ENCODE measurements at places on chromosomes 3 and 15. TPM values are rescaled to one million over a fixed set of nuclear protein-coding genes. Genes with fewer than 3 reads are reported as not detected.

DNA sequence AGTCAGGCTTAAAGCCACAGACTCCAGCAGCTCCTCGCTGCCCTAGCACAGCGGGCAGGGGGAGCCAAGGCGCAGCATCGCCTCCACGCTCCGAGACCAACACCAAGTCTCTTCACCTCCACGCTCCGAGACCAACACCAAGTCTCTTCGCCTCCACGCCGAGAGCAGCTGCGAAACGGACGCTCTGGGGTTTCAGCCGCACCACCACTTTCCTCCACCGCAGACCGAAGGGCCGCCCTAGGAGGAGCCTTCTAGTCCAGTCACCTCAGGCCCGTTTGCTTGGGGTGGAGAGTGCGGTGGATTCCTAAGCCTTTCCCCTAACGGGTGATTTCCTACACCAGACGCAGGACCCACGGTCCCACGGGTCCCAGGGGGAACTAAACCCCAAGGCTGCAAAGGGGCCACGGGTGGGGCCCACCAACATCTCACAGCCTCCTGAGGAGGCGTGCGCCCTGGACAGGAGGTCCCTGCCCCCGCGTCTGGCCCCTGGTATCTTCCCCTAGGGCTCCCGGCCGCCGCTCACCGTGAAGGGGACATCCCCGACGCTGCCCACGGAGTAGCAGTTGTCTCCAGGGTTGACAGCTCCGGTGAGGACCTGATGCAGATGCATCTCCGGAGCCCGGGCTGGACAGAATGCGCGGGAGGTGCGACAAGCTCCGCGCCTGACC, 501 bp downstream of the DMXL2 start:
- DNase-seq: peak; percentile 61
- peaks cover 10% of the 10 kb centered on the region for H3K36me3 ChIP-seq
- peak overlapping the region; percentile 90 for H3K27ac ChIP-seq
- H3K27me3 ChIP-seq: no peaks in the 10 kb centered on the region

DNA sequence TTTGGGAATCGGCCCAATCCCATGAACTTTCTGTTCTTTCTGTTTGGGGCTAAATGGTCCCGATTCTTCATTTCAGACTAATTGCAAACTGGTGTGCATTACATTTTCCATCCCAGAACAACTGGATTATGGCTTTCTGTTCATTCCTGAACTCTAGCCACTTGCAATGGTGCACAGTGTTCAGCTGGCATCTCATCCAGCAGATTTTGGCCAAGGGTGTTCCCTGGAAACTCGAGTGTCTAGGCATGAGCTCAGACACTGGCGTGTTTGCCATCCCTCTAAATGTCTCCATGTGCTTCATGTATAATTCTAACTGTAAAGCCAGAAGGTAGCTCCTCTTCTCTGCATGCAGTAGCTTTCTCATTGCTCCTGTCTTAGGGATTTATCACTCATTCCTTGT, 97.1 kb upstream of the MYZAP start:
- DNase-seq: no peak
- no peak overlapping the region for H3K27ac ChIP-seq
- H3K4me3 ChIP-seq: no peak overlapping the region
- H3K27me3 ChIP-seq: no peaks in the 10 kb centered on the region
- H3K4me1 ChIP-seq: no peaks in the 10 kb centered on the region

- no peak for DNase-seq
- no peak overlapping the region for H3K27ac ChIP-seq
- H3K27me3 ChIP-seq: peaks cover 34% of the 10 kb centered on the region
- H3K36me3 ChIP-seq: no peaks in the 10 kb centered on the region
- H3K4me1 ChIP-seq: no peaks in the 10 kb centered on the region
- H3K4me3 ChIP-seq: no peak overlapping the region
These were observed 16.6 kb downstream of the ZIC4 start for GRCh38 chr3:147389717-147390116.

DNA sequence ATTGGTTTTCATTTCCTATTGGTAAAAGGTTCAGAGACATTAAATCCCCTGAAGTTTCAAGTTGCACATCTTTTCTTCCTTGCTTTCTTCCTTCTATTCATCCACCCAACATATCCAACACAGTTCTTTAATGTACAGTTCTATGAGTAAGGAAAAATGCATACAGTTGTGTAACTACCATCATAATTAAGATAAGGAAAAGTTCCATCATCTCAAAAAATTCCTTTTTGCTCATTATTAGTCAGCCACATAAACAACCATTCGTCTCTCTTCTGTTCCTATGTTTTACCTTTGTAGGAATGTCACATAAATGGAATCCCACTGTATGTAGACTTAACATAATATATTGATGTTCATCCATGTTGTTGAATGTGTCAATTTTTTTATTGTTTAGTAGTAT, 211.1 kb upstream of the ADAMTS9 start:
- no peak overlapping the region for H3K4me3 ChIP-seq
- DNase-seq: no peak
- H3K27ac ChIP-seq: no peak overlapping the region
- no peaks in the 10 kb centered on the region for H3K4me1 ChIP-seq
- H3K27me3 ChIP-seq: no peaks in the 10 kb centered on the region

GRCh38 chr15:51286816-51287215, 51.6 kb downstream of the CYP19A1 start:
- peaks cover 9% of the 10 kb centered on the region for H3K4me1 ChIP-seq
- H3K4me3 ChIP-seq: no peak overlapping the region
- no peaks in the 10 kb centered on the region for H3K27me3 ChIP-seq
- H3K36me3 ChIP-seq: no peaks in the 10 kb centered on the region
- DNase-seq: peak; percentile 56
- H3K27ac ChIP-seq: no peak overlapping the region

The BSN gene
- 0.10 TPM for total RNA-seq

The TEX55 gene
- not detected for total RNA-seq

The CACNA1D gene
- total RNA-seq: 0.26 TPM

The RGMA gene
- 0.51 TPM for total RNA-seq

The PLCB2 gene
- total RNA-seq: 0.15 TPM

All from MCF 10A (cell line).